Activated T-cell treated with anti-CD3 and anti-CD28 coated beads, Interleukin-2, amount 50 U/mL, for 48 hours (primary cell): ENCODE measurements at places on chromosomes 13 and 19.

DNA sequence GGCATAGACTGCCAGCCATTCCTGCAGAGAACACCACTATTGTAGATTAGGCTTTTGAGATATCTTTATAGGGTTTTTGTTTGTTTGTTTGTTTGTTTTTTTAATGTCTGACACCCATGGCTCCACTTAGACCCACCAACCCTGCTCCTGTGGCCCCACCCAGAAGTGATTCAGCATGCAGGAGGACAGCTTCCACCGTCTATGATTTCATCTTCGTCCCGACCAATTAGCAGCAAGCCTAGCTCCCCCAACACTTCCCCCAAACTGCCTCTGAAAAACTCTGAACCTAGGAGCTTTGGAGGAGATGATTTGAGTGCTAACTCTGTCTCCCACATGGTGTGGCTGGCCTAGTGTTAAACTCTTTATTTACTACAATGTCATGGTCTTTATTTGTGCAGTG lies 108.3 kb upstream of the RXFP2 start:
- DNase-seq: no peak

DNA sequence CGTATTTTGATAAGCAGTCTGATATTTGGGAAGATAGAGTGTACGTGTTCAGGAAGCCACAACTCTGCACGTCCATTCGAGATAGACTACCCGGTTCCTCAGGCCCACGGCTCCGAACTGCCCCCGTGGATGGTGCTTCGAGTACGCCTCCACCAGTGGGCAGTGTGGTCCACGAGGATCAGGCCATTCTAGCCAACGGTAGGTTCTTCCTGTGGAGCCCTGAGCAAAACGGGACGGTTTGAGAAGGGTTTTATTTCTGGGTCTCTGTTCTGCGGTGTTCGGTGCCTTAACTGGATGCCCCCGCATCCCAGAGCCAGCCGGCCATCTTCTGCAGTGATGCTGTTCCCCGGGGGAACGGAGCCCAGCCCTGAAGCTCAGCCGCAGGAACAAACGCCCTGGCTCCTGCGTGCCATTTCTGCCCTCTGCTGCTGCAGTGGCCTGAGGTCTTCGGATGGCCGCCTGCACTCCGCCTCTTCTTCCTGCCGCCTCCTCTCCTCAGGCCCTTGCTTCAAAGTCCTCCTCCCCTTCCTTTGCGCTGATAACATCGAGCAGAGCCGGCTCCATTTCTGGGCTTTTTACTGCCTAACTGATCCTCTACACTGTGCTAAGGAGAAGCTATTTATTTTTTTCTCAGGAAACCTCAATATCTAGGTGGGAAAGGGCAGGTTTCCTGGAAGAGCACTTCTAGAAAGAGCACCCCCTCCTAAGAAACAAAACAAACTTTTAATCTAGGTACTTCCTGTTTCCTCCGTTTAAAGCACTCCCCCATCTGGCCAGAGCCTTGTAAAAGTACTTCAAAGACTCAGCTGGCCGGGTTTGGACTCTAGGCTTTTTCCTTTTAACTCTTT lies 36.2 kb upstream of the SLC46A3 start:
- no peak for DNase-seq

- DNase-seq: no peak
These were observed 5.9 kb upstream of the ACOD1 start for GRCh38 chr13:76942363-76942762.

- no peak for DNase-seq
These were observed 27.9 kb upstream of the PARP4 start for GRCh38 chr13:24540236-24541126.

GRCh38 chr13:85512421-85512820 lies 286.8 kb downstream of the SLITRK6 start:
- DNase-seq: no peak

GRCh38 chr13:22076658-22077057 lies 405.8 kb downstream of the FGF9 start:
- DNase-seq: no peak

- DNase-seq: no peak
These were observed 137.8 kb upstream of the TSC22D1 start for GRCh38 chr13:44713788-44714469.

GRCh38 chr13:94140511-94140910 lies 339.0 kb downstream of the DCT start:
- DNase-seq: no peak
